Hippocampal formation (tissue), 2 donors: ENCODE measurements at places on chromosomes 3 and 15.

GRCh38 chr15:55514414-55514850 lies 6.4 kb upstream of the DNAAF4 start:
- DNase-seq: no peak

- no peak for DNase-seq
These were observed 318.9 kb upstream of the COL8A1 start for GRCh38 chr3:99319450-99319849.

- DNase-seq: peak; percentile 22
These were observed 174.6 kb downstream of the AKAP13 start for GRCh38 chr15:85554852-85555521.

DNA sequence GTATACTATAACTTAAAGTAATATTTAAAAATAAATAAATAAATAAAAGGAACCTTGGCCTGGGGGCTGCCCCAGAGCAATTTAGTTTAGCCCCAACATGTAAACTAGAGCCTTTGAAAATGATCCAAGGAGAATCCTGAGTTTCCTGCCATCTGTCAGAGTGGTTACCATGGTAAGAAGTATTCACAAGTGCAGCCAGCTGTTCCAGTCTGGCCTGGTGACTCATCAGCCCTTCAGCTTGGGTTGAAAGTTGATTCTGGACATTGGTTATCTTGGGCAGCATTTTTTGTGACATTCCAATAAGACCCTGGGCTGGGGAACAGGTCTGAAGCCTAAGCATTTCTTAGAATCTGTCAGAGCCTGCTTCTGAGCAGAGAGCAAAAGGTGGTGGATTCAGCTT lies 72.7 kb upstream of the LRTM1 start:
- no peak for DNase-seq

DNA sequence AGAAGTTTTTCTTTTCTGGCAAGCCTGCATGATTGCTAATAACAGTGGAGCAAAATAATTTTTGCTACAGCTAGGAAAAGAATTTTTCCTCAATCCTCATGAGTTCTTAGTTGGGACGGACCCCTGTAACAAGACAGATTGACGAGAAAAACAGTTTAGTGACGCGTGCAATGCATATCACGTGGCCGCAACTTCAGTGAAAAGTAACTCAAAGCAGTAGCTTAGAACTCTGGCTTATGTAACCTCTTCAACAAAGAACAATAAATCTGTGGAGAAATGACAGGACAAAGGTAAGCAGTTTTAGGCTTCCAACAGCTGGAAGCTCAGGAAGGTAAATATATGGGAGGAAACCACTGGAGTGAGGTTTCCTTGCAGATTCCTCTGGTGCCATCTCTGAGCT lies 19.7 kb downstream of the FAM107A start:
- no peak for DNase-seq

DNA sequence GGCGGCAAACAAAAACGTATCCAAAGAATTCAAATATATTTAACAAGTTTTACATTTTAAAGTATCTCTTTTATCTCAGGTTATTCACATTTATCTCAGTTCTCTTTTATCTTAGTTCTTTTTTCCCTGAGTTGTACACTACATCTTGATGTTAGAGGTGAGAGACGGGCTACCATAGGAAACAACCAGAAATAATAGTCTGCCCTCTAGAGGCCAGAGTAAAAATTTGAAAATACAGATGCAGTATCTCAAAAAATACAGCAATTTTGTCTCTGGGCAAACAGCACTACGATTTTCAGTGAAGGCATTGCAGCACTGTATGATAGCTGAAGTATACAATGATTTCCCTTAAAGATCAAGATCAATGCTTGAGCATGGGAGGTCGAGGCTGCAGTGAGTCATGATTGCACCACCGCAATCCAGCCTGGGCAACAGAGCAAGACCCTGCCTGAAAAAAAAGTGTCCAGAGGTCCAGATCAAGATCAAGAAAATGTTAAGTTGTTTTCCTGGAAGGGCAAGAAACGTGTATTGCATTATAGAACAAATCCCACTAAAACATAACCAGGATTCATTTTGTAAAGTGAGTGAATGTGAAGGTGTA lies 82.6 kb upstream of the ATP11B start:
- no peak for DNase-seq

- no peak for DNase-seq
These were observed 33.1 kb upstream of the UBE2Q2 start for GRCh38 chr15:75809986-75810750.

DNA sequence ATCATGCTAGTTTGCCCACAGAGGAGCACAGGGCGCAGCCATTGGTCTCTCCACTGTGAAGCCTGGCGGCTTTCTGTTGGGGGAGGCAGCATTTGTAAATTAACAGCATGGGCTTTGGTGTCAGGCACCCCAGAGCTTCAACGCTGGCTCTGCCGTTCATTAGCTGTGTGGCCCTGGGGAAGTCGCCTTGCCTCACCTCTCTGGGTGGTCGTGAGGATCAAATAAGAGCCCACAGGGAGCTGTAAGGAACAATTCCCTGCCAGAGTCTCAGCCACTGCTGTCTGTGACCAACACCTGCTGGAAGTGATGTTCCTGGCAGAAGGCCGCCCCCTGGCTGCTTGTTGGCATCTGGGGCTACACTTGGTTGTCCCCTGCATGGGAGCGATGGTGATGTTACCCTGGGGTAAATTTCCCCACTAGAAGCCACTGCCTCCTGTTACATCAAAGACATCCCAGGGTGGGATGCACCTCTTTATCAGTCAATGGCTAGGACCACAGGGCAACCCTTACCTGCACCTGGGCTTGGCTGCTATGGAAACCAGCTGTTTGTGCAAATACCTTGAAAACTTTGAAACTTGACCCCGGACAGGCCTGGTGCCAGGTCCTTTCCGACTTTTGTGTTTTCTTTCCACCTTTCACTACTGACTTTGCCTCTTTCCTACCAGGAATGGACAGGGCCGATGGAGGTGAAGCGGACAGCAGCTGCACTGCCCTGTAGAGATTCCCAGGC lies 36.9 kb downstream of the DNASE1L3 start:
- DNase-seq: no peak

DNA sequence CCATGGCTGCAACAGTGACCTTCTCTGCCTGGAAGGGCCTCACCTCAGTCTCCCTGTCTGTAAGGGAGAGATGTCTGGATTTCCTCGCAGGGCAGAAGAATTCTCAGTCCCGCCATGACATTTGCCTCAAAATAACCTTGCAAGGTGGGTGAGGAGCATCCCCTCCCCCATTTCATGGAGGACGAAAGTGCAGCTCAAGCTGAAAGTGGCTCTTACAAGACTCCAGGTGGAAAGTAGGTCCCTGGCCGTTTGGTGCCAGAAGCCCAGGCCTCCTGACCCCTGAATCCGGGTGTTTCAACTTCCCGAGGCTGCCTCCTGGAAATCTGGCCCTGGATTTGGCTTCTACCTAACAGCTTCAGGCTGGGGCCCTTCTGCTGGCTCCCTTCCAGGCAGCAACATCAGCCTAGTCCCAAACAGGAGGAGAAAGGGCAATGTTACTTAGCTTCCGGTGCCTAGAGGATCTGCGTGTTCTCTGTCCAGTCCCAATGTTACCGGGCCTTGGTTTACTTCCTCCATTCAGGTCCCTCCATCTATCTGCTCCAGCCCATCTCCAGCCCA lies 769 bp upstream of the CSPG4 start:
- DNase-seq: no peak

DNA sequence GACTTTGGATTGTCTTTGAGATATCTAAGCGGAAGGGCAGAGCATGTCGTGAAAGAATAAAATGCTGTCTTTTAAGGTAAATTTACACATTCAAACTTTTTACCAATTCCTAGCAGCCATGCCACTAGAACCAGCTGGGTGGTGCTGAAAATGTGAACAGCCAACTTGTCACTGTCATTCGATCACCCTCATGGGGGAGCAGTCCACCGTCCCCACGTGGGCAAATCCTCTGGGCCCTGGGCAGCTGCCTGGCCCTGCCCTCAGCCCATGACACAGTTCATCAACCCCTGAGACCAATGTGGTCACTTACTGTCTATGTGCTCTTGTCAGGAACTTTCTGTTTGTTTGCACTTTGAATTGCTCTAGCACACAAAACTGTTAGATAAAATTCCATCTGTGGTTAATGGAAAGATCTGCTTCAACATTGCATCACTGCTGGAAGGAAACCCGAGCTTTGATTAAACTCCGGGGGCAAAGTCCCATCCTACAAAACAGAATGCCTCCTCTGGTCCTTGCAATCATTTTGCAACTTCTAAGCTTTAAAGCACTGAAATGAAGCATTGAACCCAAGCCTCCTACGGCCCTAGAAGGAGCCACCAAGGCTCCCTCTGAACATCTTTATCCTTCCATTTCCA lies 50.1 kb downstream of the PCSK6 start:
- no peak for DNase-seq

- no peak for DNase-seq
These were observed 1.5 kb downstream of the SMAD6 start for GRCh38 chr15:66703540-66703941.

DNA sequence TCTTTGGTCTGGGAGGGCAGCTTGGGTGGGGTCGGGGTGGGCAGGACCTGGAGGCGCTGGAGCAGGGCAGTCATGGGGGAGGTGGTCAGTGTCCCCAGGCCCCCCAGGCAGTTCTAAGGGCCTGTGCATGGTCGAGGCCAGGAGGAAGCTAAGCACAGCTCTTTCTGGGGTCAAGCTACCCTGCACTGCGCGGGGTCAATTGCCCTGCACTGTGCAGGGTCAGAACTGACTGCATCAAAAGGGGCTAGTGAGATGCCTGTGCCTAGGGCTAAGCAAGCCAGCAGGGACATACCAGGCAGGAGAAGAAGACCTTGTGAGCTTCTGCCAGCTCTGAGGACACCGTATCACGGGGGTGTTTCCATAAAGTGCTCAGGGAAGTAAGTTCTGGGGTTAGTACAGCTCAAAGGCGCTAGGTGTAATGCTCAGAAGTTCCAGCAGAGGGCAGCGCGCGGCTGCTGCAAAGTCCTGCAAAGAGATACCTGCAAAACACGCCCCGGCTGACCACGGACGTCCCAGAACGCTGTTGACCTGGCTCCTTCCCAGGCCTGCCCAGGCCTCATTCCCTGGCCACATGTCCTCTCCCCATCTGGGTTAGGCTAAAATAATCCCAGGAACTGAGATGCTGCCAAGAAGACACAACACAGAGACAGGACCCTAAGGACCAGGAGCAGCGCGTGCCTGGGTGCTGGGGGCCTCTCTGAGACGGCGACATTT lies 18.8 kb upstream of the IQSEC1 start:
- peak; percentile 69 for DNase-seq

DNA sequence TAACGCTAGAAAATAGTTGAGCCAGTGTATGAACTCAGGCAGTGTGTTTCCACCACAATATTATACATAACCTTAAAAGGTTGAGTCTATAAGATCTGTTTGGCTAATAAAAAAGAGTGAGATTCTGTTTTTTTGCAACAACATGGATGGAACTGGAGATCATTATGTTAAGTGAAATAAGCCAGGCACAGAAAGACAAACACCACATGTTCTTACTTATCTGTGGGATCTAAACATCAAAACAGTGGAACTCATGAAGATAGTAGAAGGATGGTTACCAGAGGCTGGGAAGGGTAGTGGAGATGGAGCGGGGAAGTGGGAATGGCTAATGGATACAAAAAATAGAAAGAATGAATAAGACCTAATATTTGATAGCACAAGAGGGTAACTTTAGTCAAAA lies 150.7 kb downstream of the GABRG3 start:
- no peak for DNase-seq

- DNase-seq: peak; percentile 17
These were observed 37.8 kb upstream of the SPTSSB start for GRCh38 chr3:161409069-161409468.

GRCh38 chr3:129413687-129414506 lies 14.5 kb downstream of the EFCAB12 start:
- DNase-seq: no peak

GRCh38 chr3:195421400-195421799 lies 21.4 kb downstream of the ACAP2 start:
- DNase-seq: no peak

DNA sequence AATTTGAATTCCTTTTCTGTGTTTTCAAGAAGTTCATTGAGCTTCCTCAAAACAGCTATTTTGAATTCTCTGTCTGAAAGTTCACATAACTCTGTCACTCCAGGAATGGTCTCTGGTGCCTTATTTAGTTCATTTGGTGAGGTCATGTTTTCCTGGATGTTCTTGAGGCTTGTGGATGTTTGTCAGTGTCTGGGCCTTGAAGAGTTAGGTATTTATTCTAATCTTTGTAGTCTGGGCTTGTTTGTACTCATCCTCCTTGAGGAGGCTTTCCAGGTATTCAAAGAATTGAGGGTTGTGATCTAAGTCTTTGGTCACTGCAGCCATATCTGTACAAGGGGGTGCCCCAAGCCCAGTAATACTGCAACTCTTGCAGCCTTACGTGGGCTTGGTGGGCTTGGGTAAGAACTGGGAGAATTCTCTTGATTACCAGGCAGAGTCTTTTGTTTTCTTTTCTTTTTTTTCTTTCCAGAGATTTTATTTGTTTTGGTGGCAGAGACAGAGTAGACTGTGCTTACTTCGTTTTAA lies 19.3 kb upstream of the CCNDBP1 start:
- no peak for DNase-seq

- no peak for DNase-seq
These were observed 226.7 kb upstream of the MCTP2 start for GRCh38 chr15:94004697-94005096.

- peak; percentile 22 for DNase-seq
These were observed 562.8 kb downstream of the NR2F2 start for GRCh38 chr15:96893159-96893906.

DNA sequence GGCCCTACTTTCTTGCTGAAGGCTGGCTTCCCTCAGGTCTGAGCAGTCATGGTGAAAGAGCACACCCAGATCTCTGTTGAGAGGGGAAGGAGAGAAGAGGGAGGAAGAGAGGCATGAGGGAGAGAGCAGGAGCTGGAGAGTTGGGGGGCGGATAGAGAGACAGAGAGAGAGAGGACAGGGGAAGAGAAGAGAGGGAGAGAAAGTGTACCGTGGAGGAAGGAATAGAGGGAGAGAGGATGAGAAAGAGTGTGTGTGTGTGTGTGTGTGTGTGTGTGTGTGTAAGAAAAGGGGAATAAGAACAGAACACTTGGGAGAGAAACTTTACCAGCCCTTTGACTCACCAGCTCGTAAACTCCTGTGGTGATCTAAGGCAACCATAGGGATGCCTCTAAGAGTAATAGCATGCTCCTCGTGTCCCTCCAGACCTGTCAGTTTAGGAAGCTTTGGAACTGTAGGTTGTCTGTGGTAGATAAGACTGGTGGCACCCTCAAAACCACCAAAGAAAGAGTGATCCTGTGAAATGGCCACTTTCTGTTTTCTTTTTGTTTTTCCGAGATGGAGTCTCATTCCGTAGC lies 18.2 kb downstream of the ZNF592 start:
- DNase-seq: no peak
